ENCODE measurements at places on chromosomes 6 and 20. TPM values are rescaled to one million over a fixed set of nuclear protein-coding genes. Genes with fewer than 3 reads are reported as not detected.

- H3K36me3 ChIP-seq: no peaks in the 10 kb centered on the region
- H3K27ac ChIP-seq: no peak overlapping the region
- no peaks in the 10 kb centered on the region for H3K4me1 ChIP-seq
- H3K27me3 ChIP-seq: no peaks in the 10 kb centered on the region
- no peak overlapping the region for H3K4me3 ChIP-seq
Observed at GRCh38 chr20:14470231-14470899, 133.0 kb upstream of the FLRT3 start.

DNA sequence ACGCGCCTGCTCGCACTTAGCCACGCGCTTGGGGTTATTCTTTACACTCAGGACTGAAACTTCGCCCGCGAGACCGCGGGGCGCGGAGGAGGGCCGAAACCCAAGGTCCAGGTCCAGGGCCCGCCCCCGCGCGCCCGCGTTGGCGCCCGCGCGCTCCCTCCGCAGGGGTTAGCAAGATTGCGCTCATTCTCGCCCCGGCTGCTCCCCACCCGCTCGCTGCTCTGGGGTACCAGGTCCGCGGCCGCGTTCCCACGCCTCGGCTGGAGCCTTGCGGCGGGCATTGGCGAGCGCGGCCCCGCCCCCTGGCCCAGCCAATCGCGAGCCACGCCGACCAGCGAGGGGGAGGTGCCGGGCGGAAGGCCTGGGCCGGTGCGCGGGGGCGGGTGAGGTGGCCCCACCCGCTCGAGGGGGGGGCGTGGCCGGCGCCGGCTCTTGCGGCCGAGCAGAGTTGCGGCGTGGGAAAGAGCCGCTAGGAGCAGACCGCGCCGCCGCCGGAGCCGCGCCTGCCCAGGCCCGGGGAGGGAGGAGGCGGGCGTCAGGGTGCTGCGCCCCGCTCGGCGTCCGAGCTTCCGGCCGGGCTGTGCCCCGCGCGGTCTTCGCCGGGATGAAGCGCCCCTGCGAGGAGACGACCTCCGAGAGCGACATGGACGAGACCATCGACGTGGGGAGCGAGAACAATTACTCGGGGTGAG lies at the start of gene HEY2:
HEY2 (plus strand) TSS at position 460 of the 692 bp plus-strand sequence; CDS start at position 605, 145 bp downstream.
- H3K27me3 ChIP-seq: peaks cover 73% of the 10 kb centered on the region
- H3K4me1 ChIP-seq: no peaks in the 10 kb centered on the region

The LY6G5C gene
- total RNA-seq: 3.0 TPM

DNA sequence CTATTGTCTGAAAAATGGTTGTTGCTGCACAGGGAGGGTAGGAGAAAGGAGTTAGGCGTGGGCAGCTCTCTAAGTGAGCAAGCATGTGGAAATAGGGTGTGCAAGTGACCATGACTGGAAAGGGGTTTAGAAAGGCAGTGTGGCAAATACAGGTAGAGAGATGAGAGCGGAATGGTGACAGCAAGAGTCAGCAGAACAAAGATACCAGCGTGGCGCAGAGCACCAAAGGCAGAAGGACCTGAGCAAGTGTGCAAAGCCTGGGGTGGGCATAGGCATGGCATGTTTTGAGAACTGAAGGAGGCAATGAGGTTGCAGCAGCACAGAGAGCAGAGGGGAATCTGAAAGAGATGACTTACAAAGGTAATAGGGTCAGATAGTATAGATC lies 17.0 kb downstream of the RNF217 start:
- H3K36me3 ChIP-seq: peaks cover 8% of the 10 kb centered on the region
- H3K4me3 ChIP-seq: no peak overlapping the region
- no peaks in the 10 kb centered on the region for H3K27me3 ChIP-seq
- no peaks in the 10 kb centered on the region for H3K4me1 ChIP-seq

DNA sequence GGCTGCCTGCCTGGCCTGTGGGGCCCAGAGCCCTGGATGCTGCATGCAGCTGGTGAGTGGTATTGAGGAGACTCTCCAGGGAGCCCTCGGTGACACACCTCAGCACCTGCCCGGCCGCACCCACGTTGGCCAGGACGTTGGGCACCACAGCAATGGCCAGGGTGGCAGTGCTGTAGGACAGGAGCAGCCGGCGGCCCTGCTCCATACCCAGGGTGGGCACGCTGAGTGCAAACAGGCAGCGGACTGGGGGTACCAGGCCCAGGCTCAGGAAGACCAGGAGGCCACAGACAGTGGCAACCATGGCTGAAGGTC lies 4.7 kb downstream of the OCSTAMP start:
- no peak for DNase-seq
- no peak overlapping the region for H3K4me3 ChIP-seq
- H3K27me3 ChIP-seq: peaks cover 4% of the 10 kb centered on the region
- no peak overlapping the region for H3K27ac ChIP-seq
- no peaks in the 10 kb centered on the region for H3K36me3 ChIP-seq
- H3K4me1 ChIP-seq: no peaks in the 10 kb centered on the region

The PLG gene
- 1.7 TPM for total RNA-seq

DNA sequence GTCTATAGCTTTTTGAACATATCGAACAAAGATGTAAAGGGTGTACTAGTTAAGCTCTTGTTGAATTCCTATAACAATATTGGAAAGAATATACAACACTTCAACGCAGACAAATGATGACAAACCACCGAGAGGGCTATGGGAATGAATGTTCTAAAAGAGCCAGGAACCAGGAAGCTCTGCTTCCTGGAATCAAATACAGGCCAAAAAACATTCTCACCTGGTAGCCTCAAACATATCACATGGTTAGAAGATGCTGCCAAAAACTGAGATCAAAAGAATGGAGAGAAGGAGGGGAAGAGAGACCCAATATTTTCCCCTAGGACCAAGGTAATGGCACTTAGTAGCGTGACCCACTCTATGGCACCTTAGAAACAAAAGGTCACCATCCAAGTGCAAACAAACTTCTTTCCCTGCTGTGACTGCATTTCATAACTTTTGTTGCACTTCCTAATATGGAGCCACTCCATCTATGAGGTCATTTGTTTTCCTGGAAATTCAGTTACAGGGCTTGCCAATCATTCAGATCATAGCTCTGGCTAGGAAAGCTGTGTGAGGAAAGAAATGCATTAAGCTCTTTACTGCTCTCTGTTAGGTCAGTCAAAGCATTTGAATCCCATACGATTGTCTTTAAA lies 199.2 kb upstream of the NT5E start:
- no peaks in the 10 kb centered on the region for H3K4me1 ChIP-seq
- H3K27ac ChIP-seq: no peak overlapping the region
- H3K27me3 ChIP-seq: no peaks in the 10 kb centered on the region
- H3K36me3 ChIP-seq: no peaks in the 10 kb centered on the region
- no peak overlapping the region for H3K4me3 ChIP-seq
- peak; percentile 8 for DNase-seq

DNA sequence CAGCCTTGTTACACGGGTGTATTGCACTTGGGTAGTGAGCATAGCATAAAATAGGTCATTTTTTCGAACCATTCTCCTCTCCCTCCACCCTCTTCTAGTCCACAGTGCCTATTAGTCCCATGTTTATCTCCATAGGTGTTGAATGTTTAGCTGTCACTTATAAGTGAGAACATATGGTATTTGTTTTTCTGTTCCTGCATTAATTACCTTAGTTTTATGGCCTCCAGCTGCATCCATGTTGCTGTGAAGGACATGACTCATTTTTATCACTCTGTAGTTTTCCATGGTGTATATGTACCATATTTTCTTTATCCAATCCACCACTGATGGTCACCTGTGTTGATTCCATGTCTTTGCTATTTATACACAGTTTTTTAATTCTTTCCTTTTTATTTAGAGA lies 889.5 kb downstream of the EYS start:
- DNase-seq: no peak
- no peaks in the 10 kb centered on the region for H3K27me3 ChIP-seq
- H3K27ac ChIP-seq: no peak overlapping the region
- H3K4me3 ChIP-seq: no peak overlapping the region
- no peaks in the 10 kb centered on the region for H3K4me1 ChIP-seq
- no peaks in the 10 kb centered on the region for H3K36me3 ChIP-seq

- H3K36me3 ChIP-seq: no peaks in the 10 kb centered on the region
- H3K4me1 ChIP-seq: no peaks in the 10 kb centered on the region
- no peak for DNase-seq
- H3K27me3 ChIP-seq: peaks cover 27% of the 10 kb centered on the region
- no peak within 1 kb of the TSS for H3K27ac ChIP-seq
Observed at GRCh38 chr20:44247131-44247571, at the start of gene GDAP1L1. TSS of gene GDAP1L1 (plus strand) at chr20:44247308. CDS start at chr20:44247335, 27 bp downstream.

GRCh38 chr6:169978615-169979161 lies 227.3 kb downstream of the ERMARD start:
- H3K27me3 ChIP-seq: no peaks in the 10 kb centered on the region
- no peaks in the 10 kb centered on the region for H3K36me3 ChIP-seq
- H3K27ac ChIP-seq: peak overlapping the region; percentile 27

DNA sequence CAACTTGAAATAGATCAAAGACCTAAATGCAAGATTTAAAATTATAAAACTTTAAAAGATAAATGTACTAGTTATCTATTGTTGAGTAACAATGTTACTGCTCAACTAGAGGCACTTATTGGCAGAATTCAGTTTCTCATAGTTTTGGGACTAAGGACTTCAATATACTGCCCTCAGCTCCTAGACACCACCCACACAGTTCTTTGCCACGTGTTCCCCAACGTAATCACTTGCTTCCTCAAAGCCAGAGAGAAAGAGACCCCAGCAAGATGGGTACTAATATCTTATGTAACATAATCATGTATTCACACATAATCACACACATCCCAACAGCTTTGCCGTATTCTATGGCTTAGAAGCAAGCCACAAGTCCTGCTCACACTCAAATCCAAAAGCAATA lies 50.3 kb upstream of the SLC22A16 start:
- DNase-seq: no peak
- no peaks in the 10 kb centered on the region for H3K4me1 ChIP-seq
- no peaks in the 10 kb centered on the region for H3K36me3 ChIP-seq
- H3K4me3 ChIP-seq: no peak overlapping the region

- H3K4me3 ChIP-seq: no peak overlapping the region
- no peak overlapping the region for H3K27ac ChIP-seq
- no peaks in the 10 kb centered on the region for H3K27me3 ChIP-seq
- H3K4me1 ChIP-seq: peaks cover 10% of the 10 kb centered on the region
Observed at GRCh38 chr6:161228921-161229591, 44.8 kb downstream of the AGPAT4 start.

DNA sequence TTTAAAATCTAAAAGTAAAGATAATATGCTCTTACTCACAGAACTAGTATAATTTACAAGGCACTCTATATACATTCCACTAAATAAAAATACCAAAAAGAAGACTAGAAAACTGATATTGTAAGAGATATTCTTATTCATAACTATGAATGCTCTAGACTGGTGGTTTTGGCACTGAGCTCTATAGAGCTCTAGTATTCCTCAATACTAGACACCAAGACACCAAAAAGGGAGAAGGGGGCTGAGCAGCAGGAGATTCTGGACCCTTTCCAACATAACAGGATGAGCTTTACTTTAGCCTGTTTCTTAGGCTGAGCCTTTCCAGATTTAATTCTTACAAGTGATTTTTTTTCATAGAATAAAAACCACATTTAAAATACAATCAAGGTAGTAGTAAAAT lies 173.6 kb downstream of the COL21A1 start:
- H3K4me1 ChIP-seq: no peaks in the 10 kb centered on the region
- peak overlapping the region; percentile 33 for H3K27ac ChIP-seq
- no peak for DNase-seq
- H3K36me3 ChIP-seq: peaks cover 13% of the 10 kb centered on the region
- no peaks in the 10 kb centered on the region for H3K27me3 ChIP-seq

The RAET1E gene
- total RNA-seq: 0.94 TPM

DNA sequence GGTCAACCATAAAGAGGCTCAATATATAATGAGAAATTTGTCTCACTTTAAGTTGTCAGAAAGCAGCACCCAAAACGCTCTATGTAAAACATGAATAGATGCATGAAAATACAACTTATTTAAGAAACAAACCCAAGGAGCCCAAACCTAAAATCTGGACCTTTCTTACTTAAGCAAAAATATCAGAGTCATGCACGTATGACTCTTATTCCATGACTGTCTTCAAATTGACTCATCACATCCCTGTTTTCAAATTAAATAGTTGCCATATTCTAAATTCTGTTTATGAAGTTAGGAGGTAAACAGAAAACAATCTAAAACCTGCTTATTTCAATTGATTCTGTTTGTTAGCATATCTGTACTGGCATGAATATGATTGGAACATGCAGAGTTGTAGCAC lies 42.1 kb downstream of the ANKRD6 start:
- DNase-seq: no peak
- H3K36me3 ChIP-seq: no peaks in the 10 kb centered on the region
- no peak overlapping the region for H3K4me3 ChIP-seq
- H3K4me1 ChIP-seq: peaks cover 6% of the 10 kb centered on the region
- H3K27ac ChIP-seq: no peak overlapping the region

The MTCH1 gene
- total RNA-seq: 210 TPM

The CNBD2 gene
- total RNA-seq: 1.7 TPM

GRCh38 chr6:102114402-102114801 lies 720.9 kb downstream of the GRIK2 start:
- no peaks in the 10 kb centered on the region for H3K27me3 ChIP-seq
- no peaks in the 10 kb centered on the region for H3K4me1 ChIP-seq
- no peaks in the 10 kb centered on the region for H3K36me3 ChIP-seq
- no peak for DNase-seq
- H3K4me3 ChIP-seq: no peak overlapping the region

DNA sequence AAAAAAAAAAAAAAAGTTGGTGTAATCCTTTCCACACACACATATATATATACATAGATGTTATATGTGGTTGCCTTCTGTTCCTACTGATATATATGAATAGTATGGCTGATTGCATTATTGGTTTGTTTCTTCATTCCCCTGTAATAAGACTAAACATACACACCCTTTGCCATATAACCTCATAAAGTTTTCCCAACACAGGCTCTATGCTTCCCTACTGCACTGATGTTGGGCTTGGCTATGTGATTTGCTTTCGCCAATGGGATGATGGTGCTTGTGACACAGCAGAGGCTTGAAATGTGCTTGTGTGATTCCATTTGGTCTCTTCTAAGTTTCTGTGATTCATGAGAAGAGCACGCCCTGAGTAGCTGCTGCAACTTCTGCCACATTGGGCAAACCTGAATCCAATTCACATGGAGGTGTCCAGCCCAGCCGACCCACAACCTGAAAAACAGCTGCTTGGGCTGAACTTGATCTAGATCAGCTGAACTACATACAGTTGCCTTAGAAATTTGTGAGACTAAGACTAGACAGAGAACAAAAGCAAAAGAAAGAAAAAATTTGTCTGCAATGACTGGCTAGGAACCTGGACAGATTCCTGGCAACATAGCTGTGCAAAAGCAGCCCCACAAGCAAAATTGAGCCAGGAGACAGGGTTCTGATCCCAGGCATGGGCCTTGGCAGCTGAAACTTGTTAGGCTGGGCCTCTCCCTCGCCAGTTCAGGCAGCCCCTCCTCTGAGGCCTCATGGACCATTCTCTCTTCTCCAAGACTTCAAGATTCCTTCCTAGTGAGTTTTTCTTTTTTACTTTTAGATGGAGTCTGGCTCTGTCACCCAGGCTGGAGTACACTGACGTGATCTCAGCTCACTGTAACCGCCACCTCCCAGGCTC lies 13.4 kb upstream of the TBC1D20 start:
- no peak overlapping the region for H3K27ac ChIP-seq
- H3K36me3 ChIP-seq: peaks cover 5% of the 10 kb centered on the region
- no peak for DNase-seq
- H3K4me1 ChIP-seq: no peaks in the 10 kb centered on the region
